M059J (cell line): ENCODE measurements at places on chromosomes 3 and 15.

- DNase-seq: peak; percentile 43
Observed at GRCh38 chr3:112308151-112308911, 14.3 kb upstream of the SLC9C1 start.

DNA sequence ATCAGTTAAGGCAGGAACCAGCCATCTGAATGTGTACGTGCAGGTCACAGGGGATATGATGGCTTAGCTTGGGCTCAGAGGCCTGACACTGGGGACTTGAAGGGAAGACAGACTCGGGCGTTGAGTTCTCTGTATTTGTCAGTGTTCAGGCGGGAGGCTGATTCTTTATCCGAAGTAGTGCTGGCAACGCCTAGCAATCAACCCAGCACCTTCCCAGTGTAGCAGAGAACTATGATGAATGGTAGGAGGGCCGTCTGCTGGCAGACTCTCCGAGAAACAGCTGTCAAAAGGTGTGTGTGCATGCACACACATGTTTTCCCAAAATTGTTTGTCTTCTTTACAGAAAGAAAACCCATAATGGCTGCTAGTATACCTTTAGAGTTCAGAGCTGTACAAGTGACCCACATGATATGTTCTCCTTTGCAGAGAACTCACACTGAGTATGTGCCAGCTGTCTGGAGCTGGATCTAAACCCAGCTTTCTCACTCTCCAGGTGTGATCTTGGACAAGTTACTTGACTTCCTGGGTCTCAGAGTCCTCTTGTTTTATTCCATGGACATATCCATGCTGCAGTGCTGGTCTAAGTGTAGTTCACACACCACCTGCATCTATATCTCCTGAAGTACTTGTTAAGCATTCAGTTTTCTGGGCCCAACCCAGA lies 74.5 kb upstream of the LARS2 start:
- DNase-seq: no peak

DNA sequence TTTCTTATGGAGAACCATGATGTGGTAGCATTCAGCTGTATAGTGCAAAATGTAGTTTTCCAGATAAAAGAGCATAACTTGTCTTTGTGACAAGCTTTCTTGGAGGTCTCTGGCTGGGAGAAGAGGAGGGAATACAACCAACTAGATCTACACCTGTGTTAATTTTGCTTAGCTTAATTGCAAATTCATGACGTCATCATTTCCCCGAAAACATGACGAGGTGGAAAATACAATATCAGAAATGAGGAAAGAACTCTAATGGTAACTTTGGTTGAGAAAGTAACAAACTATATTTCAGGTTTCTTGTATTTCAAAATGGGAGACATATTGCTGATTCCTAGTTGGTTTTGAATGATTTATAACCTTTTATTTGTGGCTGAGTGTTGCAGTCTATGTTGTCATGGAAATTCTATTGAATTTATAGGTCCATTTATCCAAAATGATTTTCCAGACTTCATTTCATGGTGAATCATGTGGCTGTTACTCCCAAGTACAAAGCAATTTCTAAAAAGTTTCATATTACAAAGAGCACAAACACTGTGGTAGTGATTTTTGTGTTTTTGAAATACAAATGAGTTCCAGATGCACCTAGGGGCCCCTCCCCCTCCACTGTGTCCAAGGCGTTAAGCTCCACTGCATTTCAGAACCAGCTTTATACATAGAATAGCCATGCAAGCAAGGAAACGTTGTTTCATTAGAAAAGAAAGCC lies 307.2 kb downstream of the FEZF2 start:
- peak; percentile 16 for DNase-seq

DNA sequence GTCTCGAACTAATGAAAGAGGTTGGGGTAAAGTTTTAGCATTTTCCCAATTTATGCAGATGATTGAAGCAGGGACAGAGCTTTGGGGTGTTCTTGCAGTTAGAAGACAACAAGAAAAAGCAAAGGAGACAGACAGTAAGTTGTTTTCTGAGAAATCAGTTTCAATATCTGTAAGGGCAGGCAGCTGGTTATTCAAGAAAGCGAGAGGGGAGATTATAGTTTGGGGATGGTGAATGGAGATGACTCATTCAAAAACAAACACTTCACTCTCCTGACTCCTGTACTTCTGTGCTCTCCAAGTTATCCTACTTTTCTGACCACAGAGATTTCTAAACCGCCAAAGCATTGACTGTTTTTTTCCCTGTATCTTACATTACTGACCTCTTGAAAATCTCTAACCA lies 352.0 kb downstream of the GAP43 start:
- peak; percentile 76 for DNase-seq

DNA sequence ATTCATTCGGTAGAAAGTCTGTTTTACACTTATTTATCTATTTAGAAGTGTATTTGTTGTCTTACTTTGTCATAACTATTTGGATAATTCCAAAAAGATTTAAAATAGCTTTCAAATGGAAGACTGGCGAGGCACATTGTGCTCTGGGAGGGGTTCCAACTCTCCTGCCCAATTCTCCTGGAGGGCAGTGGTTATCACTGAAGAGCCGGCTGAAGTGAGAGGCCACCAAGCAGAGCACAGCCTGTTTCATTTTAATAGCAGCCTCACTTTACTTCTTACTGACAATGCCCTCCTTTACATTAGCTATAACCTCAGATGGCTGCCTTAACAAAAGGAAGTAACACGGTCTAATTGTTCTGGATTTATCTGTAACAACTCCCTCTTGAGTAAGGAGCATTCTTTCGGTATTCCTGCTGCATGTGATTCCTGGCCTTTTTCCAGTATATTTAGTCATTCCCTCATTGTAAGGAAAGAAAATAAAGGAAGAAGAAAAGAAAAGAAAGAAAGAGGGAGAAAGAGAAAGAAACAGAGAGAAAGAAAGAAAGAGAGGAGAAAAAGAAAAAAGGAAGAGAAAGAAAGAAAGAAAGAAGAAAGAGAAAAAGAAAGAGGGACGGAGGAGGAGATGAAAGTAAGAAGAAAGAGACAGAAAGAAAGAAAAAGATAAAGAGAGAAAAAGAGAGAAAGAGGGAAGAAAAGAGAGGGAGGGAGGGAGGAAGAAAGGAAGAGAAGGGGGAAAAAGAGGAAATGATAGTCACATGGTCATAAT lies 339.8 kb upstream of the WNT5A start:
- no peak for DNase-seq

GRCh38 chr3:16113704-16114103 lies 60.8 kb upstream of the GALNT15 start:
- peak; percentile 44 for DNase-seq

DNA sequence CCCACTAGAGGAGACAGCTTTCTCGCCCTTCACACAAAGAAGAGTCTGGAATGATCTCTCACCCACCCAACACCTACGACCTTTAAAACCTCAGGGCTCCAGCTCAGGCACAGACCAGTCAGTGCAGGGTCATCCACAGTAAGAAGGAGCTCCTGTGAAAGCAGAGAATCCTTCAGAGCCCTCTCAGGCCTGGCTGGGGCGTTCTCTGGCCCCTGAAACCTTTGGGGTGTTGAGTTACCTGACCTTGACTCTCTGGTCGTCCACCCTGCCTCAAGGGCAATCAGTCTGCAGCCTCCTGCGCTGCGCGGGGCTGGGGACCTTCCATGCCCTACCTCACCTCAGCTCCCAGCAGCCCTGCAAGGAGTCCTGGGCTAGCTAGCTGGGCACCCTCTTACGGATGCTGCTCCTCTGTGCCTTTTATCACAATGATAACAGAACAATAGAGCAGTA lies 106.2 kb downstream of the ADCY5 start:
- DNase-seq: no peak

DNA sequence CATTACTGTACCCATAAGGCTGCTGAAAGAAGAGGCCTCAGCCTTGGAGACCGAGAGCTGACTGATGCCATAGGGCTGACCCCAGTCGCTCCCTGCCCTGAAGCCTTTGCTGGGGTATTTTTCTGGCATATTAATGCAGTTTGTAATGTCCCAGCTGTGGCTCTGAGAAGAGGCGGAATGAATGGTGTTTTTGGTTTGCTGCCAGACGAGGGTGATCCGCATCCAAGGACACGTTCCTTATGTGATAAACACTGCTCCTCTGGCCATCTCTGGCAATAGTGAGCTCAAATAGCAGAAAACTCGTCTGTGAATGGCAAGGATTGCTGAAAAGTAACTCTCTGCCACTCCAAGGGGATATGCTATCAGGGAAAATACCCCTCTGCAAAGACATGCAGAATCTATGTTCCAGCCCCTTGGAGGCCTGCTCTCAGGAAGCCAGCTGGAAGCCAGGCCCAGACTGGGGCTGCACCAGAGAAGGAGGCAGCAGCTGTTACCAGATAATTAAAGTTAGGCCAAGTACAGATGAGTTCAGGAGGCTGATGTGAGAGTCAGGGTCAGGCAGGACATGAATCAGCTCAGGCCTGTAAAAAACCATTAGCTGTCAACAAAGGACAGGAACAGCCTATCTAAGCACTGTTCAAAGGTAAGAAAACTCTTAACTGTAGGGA lies 28.9 kb upstream of the KLHL6 start:
- DNase-seq: peak; percentile 9

DNA sequence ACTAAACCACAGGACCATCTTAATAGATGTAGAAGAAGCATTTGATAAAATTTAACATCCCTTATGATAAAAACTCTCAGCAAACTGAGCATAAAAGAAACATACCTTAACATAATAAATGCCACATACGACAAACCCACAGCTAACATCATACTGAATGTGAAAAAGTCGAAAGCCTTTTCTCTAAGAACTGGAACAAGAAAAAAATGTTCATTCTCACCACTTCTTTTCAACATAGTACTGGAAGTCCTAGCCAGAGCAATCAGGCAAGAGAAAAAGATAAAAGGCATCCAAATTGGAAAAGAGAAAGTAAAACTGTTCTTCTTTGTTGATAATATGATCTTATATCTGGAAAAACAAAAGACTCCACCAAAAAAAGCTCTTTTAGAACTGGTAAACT lies 134.2 kb downstream of the RPL22L1 start:
- DNase-seq: no peak

DNA sequence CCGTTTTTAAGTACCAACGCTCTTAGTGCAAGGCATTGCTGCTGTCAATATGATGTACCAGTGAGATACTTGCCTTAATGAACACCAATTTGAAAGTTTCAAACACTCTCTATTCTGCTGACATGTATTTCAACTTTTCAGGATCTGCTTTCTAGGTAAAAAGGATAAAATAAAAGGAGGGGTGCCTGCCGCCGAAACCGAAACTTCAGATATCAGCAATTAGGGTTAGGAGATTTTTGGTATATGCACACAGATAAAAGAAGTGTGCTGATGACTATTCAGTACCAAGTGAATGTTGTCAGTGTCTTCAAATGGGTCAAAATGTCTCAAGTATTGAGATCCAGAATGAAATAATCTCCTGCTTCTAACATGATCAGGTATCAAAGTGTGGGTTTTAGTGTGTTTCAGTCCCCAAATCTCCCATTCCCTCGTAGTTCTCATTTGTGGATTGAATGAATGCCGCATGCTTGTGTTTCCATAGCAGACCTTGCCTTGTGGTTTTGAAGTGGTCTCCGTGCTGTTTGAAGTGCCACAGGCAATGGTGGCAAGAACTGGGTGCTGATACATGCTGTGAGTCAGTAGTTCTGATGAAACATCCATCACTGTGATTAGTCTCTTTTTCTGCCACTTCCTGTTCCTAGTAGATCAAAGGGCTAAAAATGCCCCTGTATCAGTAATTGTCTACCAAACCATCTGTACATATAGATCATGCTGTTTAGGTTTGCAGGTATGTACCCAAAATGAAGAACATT lies 22.5 kb downstream of the CHST14 start:
- peak; percentile 76 for DNase-seq

DNA sequence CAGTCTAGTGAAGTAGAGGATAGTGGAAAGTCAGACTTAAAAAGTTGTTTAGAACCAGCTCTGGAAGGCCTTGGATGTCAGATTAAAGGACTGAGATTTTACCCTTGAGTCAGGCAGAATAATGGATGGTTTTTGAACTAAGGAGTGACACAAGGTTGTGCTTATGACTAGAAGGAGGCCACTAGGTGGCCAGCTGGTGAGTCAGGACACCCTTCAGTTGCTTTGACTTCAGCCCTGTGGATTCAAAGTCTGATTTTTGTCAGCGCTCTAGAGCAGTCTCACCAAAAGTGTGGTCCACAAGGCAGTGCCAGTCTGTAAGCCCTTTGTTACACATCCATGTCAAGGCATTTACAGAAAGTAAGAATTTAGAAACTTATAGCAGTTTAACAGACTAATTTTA lies 3.8 kb upstream of the GABPB1 start:
- peak; percentile 61 for DNase-seq

- DNase-seq: no peak
Observed at GRCh38 chr3:182914341-182914740, 66.0 kb downstream of the DCUN1D1 start.

- DNase-seq: no peak
Observed at GRCh38 chr15:68303134-68303533, 25.6 kb downstream of the FEM1B start.

- DNase-seq: peak; percentile 63
Observed at GRCh38 chr3:139506766-139507165, 30.4 kb upstream of the RBP2 start.

DNA sequence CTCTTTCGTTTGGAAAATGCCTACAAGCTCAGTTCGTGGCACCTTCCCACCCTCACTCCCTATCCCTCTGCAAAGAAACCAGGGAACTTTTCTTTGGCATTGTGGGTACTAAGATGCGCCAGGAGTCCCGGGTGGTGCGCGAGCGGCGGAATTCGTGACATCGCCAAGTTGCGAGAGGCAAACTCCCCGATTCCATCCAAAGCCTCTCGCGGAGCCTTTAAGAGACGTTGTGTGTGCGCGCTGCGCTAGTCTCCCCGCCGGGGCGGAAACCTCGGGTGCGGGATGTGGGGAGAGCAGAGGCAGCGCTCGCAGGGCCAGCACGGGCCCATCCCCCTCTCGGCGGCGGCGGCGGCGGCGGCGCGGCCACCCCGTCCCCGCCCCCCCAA lies 443 bp upstream of the NR2F2 start:
- DNase-seq: peak; percentile 85

DNA sequence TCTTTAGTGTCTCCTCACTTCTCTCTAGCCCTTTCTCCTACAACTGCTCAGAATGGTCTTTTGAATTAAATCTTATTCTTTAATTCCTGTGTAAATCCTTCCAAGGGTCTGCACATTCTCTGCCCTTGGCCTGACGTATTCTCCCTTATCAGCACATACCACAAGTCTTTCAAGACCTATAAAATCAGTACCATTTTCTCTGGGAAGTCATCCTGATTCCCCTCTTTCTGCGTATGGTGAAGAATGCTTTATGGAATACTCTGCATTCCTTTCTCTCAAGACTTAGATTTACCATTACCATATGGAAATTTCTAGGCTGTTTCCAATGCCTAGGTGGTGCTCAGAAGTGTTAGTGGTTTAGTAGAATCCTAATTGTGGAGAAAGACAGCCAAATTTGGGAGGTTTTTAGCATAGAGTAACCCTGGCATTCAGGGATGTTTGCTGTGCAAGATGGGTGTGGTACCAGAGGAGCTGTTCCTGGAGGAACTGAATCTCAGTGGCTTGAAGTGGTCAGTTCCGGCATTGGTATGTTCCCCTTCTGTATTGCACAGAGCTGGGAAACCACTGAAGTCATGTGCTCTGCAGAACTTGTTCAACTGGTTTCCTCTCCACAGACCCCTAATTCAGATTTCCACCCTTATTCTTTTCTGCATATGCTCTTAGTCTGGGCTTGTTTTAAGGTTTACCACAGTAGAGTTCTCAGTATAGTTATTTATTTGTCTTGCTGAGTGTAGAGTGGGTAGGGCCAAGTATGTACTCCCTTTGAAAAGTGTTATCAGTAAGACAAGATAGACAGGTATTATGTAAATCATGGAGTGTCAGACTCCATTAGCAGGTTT lies 24.5 kb downstream of the IQGAP1 start:
- no peak for DNase-seq

- no peak for DNase-seq
Observed at GRCh38 chr15:68201153-68201878, 3.8 kb downstream of the CALML4 start.
